ENCODE measurements at places on chromosomes 12 and 14. TPM values are rescaled to one million over a fixed set of nuclear protein-coding genes. Genes with fewer than 3 reads are reported as not detected.

The RPL10L gene
- total RNA-seq, result not detected

The LBHD2 gene
- not detected for total RNA-seq

The LTBP2 gene
- 157 TPM for total RNA-seq

The AP4S1 gene
- total RNA-seq, result 7.9 TPM

The MYO1H gene
- not detected for total RNA-seq

The AKAP3 gene
- total RNA-seq, result 0.81 TPM

The GZMB gene
- not detected for total RNA-seq

The OLR1 gene
- total RNA-seq, result not detected

Measured in fibroblast of the aortic adventitia (primary cell).